ENCODE measurements at places on chromosomes 11 and 22. TPM values are rescaled to one million over a fixed set of nuclear protein-coding genes. Genes with fewer than 3 reads are reported as not detected.

The TPBGL gene
- 0.54 TPM for total RNA-seq

The RPS6KB2 gene
- total RNA-seq = 68.5 TPM

The ELFN2 gene
- total RNA-seq = 2.9 TPM

DNA sequence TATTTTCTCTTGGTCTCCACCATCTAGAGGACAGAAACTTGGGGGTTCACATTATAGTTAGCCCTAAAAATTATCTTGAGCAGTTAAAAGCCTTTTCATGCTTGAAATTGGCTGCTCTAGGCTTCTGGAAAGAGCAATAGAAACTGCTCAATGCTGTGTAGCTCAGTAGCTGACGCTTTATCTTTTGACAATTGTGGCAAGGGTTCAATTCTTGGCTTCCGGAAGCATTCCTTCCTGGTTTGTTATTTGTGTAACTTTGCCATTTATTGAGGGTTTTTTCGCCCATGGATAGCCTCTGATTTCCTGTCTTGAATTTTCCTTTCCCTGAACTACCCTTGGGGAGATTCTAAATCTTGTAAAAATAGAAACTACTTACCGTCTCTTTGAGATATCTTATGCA, 10.3 kb upstream of the OR56A1 start:
- no peaks in the 10 kb centered on the region for H3K36me3 ChIP-seq
- H3K4me3 ChIP-seq = no peak overlapping the region
- no peak overlapping the region for H3K27ac ChIP-seq
- no peak for DNase-seq
- H3K27me3 ChIP-seq = no peaks in the 10 kb centered on the region

The GPR83 gene
- 0.05 TPM for total RNA-seq

The MIAT gene
- total RNA-seq = 0.33 TPM

The CRYBA4 gene
- total RNA-seq = not detected

DNA sequence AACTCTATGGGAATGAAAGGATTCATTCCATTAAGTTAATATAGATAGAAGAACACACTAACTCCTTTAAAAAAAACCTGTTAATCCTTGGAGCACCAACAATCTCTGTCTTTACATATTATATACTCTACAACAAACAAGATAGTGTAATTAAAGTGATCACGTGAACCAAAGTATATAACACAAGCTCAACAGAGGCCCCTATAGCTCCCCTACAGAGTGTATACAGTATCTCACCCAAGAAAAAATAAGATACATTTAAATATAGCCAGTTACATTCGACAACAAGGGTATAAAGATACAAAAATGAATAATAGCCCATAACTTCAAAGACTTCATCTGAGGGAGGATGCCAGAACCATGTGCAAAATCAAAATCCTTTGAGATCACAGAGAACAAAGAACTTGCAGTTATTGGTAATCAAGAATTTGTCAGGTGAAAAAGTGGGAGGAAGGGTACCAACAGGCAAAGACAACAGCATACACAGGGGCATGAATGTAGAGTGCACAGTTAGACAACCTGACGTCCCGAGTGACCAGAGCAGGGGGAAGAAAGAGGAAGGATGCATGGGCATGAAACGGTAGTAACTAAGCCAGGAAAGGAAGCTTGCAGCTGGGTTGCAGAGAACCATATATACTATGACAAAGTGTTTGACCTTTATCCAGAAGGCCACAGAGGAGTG, 4.7 kb downstream of the FCHSD2 start:
- H3K4me1 ChIP-seq = peaks cover 13% of the 10 kb centered on the region
- H3K36me3 ChIP-seq = no peaks in the 10 kb centered on the region
- H3K4me3 ChIP-seq = no peak overlapping the region
- no peaks in the 10 kb centered on the region for H3K27me3 ChIP-seq
- no peak overlapping the region for H3K27ac ChIP-seq
- no peak for DNase-seq

- no peaks in the 10 kb centered on the region for H3K27me3 ChIP-seq
- no peaks in the 10 kb centered on the region for H3K36me3 ChIP-seq
- no peak overlapping the region for H3K27ac ChIP-seq
- H3K4me1 ChIP-seq = no peaks in the 10 kb centered on the region
- no peak overlapping the region for H3K4me3 ChIP-seq
Observed at GRCh38 chr22:23563111-23563510, 17.0 kb downstream of the IGLL1 start.

- no peaks in the 10 kb centered on the region for H3K36me3 ChIP-seq
- no peaks in the 10 kb centered on the region for H3K4me1 ChIP-seq
- H3K4me3 ChIP-seq = no peak overlapping the region
Observed at GRCh38 chr11:104332110-104332509, 168.2 kb upstream of the PDGFD start.

GRCh38 chr11:2677127-2677526, 22.7 kb downstream of the KCNQ1OT1 start:
- H3K27me3 ChIP-seq = no peaks in the 10 kb centered on the region
- H3K4me1 ChIP-seq = no peaks in the 10 kb centered on the region
- H3K4me3 ChIP-seq = no peak overlapping the region
- DNase-seq = no peak
- no peaks in the 10 kb centered on the region for H3K36me3 ChIP-seq

- no peaks in the 10 kb centered on the region for H3K4me1 ChIP-seq
- no peak overlapping the region for H3K4me3 ChIP-seq
- no peaks in the 10 kb centered on the region for H3K36me3 ChIP-seq
- peaks cover 7% of the 10 kb centered on the region for H3K27me3 ChIP-seq
Observed at GRCh38 chr11:94920311-94920710, 53.0 kb downstream of the CWC15 start.

DNA sequence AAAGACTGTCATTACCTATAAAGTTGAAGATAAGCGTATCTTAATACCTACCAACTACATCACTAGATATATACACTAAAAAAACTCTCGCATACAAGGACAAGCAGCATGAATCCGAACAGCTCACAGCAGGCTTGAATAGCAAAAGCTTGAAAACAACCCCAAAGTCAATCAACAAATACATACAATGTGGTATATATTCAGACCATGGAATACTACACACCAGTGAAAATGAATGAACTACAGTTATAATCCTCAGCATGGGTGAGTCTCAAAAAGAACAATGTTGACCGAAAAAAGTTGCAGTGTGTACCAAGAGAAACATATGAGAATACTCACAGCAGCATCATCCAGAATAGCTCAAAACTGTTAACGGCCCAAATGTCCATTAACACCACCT, 25.2 kb downstream of the USP28 start:
- no peak overlapping the region for H3K27ac ChIP-seq
- no peaks in the 10 kb centered on the region for H3K36me3 ChIP-seq
- no peak overlapping the region for H3K4me3 ChIP-seq
- no peak for DNase-seq
- no peaks in the 10 kb centered on the region for H3K4me1 ChIP-seq

GRCh38 chr11:124700028-124700427, 26.3 kb downstream of the SPA17 start:
- H3K27me3 ChIP-seq = peaks cover 5% of the 10 kb centered on the region
- H3K27ac ChIP-seq = no peak overlapping the region
- H3K4me1 ChIP-seq = no peaks in the 10 kb centered on the region
- H3K36me3 ChIP-seq = no peaks in the 10 kb centered on the region
- DNase-seq = no peak

The SAA2 gene
- total RNA-seq = 4.0 TPM

The NRGN gene
- 5.7 TPM for total RNA-seq

The MYRF gene
- 2.8 TPM for total RNA-seq

The CATSPER1 gene
- 0.15 TPM for total RNA-seq

- H3K27ac ChIP-seq = no peak overlapping the region
- no peak for DNase-seq
- H3K36me3 ChIP-seq = no peaks in the 10 kb centered on the region
- H3K4me3 ChIP-seq = no peak overlapping the region
Observed at GRCh38 chr11:88861618-88862017, 204.2 kb downstream of the GRM5 start.

The THYN1 gene
- total RNA-seq = 33.6 TPM

DNA sequence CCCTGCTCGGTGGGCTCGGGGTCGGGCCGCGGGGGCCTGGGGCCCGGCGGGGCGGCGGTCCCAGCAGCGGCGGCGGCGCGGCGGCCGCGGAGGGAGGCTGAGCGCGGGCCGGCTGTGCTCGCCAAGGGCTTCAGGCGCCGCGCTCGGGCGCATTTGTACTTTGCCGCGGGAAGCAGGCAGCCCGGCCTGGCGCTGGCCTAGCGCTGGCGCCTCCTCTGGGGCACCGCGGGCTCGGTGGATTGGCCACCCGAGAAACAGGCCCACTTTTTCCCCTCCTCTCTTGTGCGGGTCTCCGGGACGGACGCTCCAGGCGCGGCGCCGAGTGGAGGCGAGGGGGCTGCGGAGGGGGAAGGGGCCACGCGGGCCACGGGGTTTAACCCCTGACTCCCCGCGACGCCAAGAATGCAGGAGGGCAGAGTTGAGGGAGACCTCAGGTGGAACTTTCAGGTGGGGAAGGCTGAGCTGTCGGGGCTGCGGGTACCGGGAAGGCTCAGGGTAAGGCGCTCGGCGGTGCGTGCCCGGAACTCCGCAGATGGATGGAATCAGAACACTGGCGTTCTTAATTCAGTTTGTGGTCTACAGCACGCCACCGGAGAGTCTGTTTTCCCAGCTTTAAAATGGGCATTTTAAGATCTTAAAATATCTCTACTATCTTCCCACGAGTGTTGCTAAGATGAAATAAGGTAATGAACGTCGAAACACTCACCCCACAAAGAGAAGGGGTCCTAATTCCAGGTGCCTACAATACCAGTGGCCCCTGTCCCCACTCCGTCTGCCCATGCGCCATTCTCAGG, at the start of gene CHRDL2:
Gene CHRDL2 (minus strand): TSS at position 126 of the 794 bp plus-strand sequence. CDS start 538 bp downstream, outside the sequence.
- H3K4me1 ChIP-seq = 0 out of 2 replicates have a peak, but pooled peaks cover 4% of the 10 kb centered on the region
- no peak within 1 kb of the TSS for H3K27ac ChIP-seq
- no peak for DNase-seq
- H3K36me3 ChIP-seq = no peaks in the 10 kb centered on the region
- peak within 1 kb of the TSS; percentile 15 for H3K4me3 ChIP-seq
